H1 (cell line): ENCODE measurements at places on chromosomes 12 and 14.

- DNase-seq: no peak
Measured at GRCh38 chr14:60090864-60091519, 731 bp upstream of the PCNX4 start.

- no peak for DNase-seq
Measured at GRCh38 chr12:124423761-124424515, 129.0 kb downstream of the RFLNA start.

DNA sequence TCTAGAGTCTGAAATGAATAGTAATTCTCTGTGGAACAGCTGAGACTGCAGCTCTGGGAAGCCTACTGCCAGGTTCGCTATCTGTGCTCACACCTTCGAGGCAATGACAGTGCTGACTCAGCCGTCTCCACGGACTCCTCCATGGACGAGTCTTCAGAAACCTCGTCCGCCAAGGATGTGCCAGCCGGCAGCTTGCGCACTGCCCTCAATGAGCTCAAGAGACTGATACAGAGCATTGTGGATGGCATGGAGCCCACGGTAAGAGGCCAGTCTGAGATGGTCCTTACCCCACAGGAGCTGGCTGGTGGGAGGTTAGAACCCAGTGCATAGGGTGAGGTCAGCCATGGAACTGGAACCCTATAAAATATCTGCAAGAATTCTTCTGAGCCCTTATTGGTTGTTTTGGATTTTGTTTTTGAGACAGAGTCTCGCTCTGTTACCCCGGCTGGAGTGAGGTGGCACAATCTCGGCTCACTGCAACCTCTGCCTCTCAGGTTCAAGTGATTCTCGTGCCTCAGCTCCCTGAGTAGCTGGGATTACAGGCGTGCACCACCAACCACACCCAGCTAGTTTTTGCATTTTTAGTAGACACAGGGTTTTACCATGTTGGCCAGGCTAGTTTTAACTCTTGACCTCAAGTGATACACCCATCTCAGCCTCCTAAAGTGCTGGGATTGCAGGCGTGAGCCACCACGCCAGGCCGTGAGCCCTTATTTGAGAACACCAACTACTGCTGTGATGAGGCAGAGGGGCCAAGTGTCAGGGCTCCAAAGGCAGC lies 43.9 kb downstream of the RAB35 start:
- no peak for DNase-seq

DNA sequence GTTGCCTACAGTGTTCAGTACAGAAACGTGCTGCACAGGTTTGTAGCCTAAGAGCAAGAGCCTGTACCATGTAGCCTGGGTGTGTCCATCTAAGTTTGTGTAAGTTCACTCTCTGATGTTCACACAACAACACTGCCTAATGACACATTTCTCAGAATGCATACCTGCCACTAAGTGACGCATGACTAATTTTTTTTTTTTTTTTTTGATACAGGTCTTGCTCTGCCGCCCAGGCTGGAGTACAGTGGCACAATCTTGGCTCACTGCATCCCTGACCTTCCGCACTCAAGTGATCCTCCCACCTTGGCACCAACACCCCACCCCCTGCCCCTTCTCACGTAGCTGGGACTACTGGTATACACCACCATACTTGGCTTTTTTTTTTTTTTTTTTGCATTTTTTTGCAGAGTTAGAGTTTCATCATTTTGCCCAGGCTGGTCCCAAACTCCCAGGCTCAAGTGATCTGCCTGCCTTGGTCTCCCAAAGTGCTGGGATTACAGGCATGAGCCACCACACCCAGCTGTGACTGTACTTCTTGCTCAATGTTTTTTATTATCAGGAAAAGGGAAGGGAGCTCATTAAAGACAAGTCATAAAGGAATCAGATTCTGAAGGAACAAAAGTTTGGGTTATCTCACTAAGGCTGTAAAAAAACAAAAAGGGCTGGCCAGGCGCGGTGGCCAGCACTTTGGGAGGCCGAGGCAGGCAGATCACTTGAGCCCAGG lies 10.0 kb upstream of the CDC42BPB start:
- no peak for DNase-seq

DNA sequence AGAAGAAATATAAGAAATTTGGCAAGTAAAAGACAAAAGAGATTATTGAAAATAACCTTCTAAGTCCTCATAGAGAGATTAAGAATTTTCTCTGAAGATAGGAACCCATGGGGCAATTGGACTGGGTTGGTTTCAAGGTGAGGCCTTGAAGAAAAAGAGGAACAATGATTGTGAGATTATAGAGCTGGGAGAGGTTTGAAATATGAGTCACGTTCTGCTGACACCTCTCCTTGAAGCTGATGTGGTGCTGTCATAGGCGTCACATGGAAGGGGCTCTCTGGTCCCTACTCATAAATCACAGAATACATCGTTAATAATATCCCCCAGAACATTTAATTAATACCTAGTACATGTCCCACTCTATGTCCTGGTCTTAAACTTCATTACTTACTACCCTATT lies 227.6 kb upstream of the PDE3A start:
- no peak for DNase-seq

DNA sequence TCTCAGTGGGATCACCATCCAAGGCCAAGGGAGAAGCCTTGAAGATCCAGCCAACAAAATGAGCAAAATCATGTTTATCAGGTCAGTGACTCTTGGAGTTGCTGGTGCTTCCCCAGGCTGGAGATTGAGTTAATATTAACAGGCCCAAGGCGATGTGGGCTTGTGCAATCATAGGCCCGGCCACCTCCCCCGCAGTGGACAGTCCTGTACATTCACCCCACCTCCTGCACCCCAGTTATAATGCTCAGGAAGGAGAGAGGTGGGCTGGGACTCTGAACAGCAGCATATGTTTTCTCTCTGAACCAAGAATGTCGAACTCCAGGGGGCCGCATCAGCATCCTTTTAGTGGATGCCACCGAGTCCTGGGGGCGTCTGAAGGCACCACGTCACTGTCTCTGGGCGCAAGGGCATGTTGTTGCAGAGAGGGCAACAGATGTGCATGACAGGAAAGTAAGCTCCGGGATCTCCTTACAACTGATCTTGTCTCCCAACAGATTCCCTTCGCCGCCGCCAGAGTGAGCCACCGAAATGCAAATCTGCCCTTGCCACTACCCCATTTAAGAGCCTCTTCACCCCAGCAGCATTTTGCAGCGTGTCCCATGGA lies 32.2 kb upstream of the SERPINA6 start:
- DNase-seq: peak; percentile 56

DNA sequence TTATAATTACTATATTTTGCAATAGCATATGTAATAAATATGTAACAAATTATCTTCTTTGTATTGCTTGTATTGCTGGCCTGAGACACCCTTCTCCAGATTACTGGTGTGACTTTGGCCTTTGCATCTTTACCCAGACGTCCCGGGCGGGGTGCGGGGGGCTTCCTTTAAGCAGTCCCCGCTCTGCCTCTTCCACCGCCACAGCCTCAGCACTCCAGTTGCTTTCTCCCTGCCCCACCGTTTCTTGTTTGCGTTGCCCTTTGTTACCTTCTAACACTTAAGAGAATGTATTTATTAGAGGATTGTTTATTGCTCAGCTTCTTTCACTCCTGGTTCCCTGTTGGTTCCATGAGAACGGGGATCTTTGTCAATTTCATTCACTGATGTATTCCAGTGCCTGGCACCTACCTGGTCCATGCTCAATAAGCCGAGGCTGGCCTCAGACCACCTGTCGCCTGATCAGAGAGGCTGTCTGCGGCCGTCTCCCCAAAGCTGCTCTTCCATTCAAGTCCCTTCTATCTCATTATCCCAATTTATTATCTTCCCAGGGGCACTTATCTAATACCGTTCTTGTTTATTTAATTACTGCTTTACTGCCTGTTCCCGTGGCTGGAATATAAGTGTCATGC lies 100.5 kb upstream of the RFLNA start:
- DNase-seq: no peak
